ENCODE measurements at places on chromosomes 2 and 18.

DNA sequence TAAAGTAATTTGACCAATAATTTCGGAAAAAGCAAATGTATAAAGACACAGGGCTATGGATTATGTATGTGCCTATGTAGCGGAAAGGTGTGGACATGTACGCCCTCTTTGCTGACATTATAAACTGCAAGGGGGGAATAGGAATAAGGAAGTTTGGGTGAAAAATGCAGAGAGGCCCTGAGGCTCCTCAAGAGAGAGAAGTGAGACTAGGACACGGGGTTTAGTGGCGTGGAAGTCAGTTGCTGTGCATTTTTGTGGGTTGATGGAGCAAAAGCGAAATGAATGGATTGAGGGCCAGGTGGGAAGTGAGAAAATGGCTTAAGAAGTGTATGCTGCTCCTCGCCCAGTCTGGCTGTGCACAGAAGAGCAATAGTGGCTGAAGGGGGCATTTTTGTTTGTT, 96.2 kb upstream of the B3GNT7 start:
- DNase-seq: no peak

DNA sequence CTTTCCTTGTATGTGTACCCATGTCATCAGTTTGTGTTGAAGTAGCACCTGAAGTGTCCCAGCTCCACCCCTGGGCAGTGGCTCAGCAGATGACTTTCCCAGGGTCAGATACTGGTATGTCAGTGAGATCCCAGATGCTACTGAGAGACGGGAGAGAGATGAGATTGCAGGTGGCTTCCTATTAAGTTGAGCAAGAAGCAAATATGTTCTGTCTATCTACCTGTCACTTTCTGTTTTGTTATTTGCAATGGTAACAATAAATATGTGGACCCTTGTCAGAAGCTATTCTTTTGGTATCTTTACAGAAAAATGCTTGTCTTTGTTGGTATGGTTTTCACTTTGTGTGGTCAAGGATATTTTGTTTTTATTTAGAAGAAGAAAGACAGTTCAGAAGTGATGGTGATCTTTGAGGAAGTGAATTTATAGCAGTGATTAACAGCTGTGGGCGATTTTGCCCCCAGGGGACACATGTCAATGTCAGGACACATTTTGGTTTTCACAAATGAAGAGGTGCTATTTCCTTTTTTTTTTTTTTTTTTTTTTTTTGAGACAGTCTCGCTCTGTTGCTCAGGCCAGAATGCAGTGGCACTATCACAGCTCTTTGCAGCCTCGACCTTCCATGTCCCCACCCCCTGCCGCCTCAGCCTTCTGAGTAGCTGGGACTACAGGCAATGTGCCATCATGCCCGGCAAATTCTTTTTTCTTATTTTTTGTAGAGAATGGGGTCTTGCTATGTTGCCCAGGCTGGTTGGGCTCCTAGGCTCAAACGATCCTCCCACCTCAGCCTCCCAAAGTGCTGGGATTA, 21.4 kb downstream of the MGAT5 start:
- no peak for DNase-seq

GRCh38 chr2:191151331-191151730, 537 bp upstream of the STAT4 start:
- no peak for DNase-seq

GRCh38 chr2:228352048-228352447, 170.6 kb upstream of the SPHKAP start:
- DNase-seq: no peak

DNA sequence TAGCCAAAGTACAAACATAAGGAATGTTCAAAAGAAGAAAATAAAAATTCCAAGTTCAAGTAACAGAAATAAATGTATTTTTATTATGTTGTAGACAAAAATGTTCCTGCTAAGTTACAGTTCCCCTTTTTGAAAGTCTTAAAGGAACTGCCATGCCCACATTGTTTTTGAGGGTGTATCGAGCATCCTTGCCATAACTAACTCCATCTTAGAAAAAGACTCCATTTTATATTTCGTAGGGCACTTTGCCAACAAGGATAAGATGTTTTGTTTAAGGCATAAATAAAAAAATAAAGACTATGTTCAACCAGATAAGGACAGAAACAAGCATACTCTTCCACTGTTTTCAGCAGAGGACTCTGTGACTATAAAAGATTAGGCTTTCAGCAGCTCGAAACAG, 67.3 kb downstream of the TMEM237 start:
- DNase-seq: no peak

GRCh38 chr18:3086871-3087270, 73.9 kb upstream of the LPIN2 start:
- no peak for DNase-seq

DNA sequence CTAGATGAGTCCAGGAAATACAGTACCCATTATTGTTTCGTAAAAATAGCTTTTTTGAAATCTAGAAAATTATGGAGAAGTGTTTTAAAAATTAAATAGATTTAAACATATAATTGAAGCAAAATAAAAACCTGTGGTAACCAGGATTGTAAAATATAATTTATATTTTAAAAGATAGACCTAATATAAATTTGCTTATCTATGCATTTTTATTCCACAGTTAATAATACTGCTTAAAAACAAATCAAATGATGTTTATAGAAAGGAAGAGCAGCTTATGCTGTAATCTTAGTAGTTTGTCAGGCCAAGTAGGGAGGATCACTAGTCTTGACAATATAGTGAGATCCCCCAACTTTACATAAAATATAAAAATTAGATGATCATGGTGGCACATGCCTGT, 388.9 kb upstream of the CNTNAP5 start:
- no peak for DNase-seq

DNA sequence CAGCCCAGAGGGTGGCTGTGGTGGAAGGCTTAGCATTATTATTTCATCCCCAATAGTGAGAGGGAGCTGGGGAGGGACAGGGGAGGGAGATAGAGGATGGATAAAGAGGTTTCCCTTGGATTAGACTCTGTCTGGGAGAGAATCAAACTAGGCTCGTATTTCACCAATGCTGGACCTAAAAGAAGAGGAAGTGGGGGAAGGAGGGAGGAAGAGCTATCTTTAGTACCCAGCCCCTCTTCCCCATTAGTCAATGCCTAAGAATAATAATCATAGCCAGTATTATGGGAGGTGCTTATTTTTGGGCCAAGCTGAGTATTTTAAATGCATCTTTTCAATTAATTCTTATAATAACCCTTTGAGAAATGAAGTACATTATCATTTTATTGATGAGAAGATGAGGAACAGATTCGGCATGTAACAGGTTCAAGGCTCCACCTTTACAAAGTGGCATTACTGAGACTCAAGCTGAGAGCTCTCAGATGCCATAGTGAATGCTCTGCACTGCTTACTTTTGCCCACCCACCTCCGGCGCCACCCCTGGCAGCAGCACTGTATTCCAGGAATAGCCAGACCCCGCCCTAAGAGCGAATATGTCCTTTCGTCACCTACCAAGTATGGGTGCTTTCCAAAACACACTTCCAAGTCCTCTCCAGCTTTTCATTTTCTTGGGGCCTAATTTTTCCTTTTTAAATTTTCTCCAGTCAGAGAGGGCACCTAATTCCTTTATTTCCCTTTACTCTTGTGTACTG, 21.0 kb downstream of the PAX8 start:
- no peak for DNase-seq

GRCh38 chr2:109129356-109129920, 433 bp downstream of the SH3RF3 start:
- no peak for DNase-seq

DNA sequence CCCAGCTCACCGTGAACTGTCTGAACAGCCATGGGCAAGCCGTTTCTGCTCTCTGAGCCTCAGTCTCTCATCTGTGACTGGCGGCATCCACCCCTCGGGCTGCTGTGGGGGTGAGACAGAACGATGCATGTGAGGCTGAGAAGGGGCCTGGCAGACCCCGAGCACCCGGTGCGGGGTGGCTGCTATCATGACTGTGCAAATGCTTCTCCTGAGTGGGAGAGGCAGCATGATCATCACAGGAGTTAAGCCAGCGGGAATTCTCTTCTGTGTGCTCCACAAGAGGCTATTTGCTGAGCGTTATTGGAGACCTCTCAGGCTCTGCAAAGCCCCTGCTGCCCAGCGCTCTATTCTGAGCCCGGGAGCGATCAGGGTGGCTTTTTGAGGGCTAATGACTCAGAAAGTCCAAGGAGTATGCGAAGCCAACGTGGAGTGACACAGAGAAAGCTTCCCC, 45.8 kb upstream of the ID2 start:
- no peak for DNase-seq

DNA sequence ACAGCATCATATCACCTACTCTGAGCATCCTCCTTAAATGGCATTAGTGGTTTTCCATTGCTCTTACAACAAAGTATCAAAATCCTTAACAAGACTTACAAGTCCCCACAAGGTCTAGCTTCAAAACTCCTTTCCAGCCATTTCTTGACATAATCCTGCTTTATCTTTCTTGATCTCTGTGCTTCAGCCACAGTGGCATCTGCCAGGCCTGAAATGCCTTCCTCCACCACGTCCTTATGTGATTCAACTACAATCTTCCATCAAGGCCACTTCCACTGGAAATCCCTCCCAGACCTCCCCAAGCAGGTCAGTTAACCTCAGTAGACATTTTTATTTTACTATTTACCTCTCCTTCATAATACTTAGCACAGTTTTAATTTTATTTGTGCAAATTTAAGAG, 83.8 kb upstream of the CCDC150 start:
- no peak for DNase-seq

DNA sequence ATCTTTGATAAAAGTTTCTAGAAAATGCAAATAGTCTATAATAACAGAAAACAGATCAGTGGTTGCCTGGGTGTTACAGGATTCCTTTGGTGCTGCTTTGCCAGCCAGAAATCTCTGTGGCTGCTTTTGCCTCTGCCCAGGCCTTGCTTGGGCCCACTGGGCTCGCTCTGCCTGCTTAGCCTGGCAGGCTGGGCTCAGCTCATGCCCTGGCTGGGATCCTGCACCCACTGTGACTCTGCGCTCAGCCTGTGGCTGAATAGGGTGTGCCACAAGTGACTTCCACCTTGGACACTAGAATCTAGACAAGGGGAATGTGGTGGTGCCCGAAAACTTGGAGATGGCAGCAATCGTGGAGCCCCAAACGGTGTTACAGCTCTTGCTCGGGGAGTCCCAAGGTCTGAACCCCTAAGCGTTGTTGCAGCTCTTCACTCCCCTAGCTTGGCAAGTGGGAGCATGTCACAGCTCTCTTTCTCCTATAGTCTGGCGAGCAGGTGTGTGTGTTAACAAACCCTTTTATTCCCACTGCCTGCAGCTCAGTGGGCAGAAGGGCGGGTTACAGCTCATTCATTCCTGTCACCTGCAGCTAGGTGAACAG, 50.9 kb downstream of the FBXO48 start:
- DNase-seq: no peak

DNA sequence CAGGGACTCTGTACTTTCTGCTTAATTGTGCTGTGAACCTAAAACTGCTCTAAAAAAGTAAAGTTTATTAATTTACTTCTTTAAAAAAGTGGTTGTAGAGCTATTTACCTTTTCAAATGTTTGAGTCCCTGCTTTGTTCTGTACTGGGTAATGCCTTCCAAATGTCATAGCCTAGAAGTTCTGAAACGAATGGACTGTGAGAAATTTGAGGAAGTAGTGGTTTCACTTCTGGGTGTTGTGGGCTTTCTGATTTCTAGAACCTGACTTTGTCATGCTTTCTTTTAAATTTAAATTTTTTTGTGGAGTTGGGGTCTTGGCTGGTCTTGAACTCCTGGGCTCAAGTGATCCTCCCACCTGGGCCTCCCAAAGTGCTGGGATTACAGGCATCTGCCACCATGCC, 44.6 kb downstream of the SMAD4 start:
- DNase-seq: no peak

- no peak for DNase-seq
Measured at GRCh38 chr2:71675296-71675695, 221.9 kb downstream of the DYSF start.

GRCh38 chr18:39571511-39571910, 2005.9 kb upstream of the CELF4 start:
- no peak for DNase-seq

DNA sequence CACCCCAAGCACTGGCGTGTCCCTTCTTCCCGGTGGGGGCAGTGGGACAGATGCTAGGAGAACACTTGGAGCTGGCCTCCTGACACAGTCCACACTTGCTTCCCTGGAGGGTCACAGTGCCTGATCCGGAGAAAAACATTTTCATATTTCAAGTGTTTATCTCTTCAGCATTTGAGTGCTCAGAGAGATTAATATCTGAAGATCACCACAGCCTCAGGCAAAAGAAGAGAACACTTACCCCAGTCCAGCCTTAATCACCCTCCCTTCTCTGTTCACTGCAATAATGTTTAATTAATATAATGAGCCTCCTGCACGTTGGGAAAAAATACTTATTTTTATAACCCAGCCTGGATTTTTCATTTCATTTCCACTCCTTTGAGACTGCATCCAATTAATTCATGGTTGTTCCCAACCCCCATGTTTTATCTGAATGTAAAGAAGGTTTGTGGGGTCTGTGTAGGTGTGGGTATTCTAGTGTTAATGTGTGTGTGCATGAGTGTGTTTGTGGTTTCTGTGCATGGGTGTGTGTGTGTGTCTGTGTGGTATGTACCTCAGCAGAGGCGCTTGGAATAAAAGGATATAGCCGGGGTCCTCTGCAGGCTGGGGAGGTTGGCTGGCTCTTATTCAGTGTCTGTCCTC, 72.1 kb downstream of the NRP2 start:
- no peak for DNase-seq

DNA sequence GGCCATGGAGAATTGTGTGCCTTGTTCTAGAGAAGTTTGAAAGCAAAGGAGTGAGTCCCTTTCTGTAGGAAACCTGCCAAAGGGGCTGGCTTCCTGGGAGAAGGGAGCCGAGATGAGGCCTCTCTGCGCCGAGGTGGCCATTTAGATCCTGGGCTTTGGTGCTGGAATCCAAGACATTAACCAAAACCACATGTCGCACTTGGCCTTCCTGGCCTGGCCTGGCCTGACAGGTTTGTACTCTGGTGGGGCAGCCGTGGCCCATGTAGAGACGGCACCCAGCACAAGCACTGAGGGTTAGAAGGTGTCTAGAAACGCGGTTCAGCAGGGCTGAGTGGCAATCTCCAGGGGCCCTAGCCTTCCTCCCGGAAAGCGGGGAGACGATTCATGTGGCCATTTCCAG, 7.1 kb downstream of the CNNM3 start:
- no peak for DNase-seq

DNA sequence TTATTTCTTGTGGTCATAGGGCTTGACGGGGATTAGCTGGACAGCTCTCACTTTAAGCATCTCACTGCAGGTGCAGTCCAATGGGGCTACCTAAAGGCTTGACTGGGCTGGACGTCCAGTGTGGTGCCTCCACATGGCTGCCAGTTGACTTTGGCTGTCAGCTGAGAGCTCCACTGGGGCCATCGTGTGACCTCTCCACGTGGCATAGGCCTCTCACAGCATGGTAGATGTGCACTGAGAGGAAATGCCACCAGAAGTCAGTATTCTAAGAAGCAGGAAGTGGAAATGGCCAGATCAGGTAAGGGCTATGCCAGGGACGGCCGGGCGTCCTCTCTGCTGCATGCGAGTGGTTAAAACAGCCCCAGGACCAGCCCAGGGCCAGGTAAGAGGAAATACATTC, 105.2 kb upstream of the TWIST2 start:
- no peak for DNase-seq

- no peak for DNase-seq
Measured at GRCh38 chr18:76892832-76893231, 70.5 kb downstream of the ZNF236 start.

All from retinal pigment epithelial cell (primary cell).